Neuronal stem cell (in vitro differentiated cells): ENCODE measurements at places on chromosomes 7 and 10.

DNA sequence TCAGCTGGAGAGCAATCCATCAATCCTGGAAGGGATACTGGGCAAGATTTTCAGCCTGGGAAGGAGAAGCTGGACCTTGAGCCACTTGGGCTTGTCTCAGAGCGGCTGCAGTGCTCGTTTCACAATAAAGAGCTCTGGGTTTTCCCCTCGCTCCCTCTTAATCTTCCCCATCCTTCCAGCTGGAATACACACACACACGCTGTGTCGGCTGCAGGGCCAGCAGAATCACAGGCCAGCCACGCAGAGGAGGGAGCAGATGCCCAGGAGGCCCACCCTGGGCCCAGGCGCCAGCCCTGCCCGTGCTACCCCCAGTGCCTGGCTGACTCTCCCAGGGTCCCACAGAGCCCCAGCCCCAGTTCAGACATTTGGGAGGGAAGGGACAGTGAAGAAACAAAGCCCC, 255.1 kb downstream of the TNS3 start:
- H3K4me1 ChIP-seq, result peaks cover 28% of the 10 kb centered on the region
- H3K27me3 ChIP-seq, result no peaks in the 10 kb centered on the region
- no peak for DNase-seq

DNA sequence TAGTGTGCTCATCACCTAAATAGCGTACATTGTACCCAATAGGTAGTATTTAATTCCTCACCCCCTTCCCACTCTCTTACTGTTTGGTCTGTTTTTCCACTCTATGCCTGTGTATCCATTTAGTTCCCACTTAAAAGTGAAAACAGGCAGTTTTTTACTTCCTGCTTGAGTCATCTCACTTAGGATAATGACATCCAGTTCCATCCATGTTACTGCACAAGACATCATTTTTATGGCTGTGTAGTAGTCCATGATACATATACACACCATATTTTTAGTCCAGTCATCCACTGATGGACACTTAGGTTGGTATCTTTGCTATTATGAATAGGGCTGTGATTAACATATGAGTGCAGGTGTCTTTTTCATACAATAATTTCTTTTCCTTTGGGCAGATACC, 10.1 kb downstream of the STK17A start:
- H3K4me1 ChIP-seq, result peaks cover 3% of the 10 kb centered on the region
- no peak for DNase-seq
- H3K27ac ChIP-seq, result no peak overlapping the region
- no peaks in the 10 kb centered on the region for H3K27me3 ChIP-seq
- no peak overlapping the region for H3K4me3 ChIP-seq

DNA sequence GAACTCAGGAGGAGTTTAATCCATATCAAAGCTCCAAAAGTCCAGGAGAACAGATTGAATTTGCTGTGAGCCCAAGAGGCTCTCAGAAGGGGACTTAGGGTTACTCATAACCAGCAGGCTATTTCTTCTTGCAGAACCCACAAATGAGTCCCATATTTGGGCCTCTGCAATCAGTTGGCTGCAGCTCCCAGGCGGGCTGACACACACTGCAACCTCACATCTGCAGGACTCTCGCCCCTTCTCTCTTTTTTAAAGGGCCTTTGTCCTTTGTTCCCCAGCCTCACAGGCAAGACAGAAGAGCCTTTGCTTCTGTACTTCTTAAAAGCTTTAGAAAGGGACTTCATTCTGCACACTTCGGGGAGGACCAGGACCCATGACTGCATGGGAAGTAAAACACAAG, 26.7 kb downstream of the CREB3L2 start:
- H3K27ac ChIP-seq, result peak overlapping the region; percentile 69
- no peak overlapping the region for H3K4me3 ChIP-seq
- no peak for DNase-seq
- peaks cover 20% of the 10 kb centered on the region for H3K4me1 ChIP-seq
- no peaks in the 10 kb centered on the region for H3K36me3 ChIP-seq
- no peaks in the 10 kb centered on the region for H3K27me3 ChIP-seq

- no peaks in the 10 kb centered on the region for H3K36me3 ChIP-seq
- H3K4me3 ChIP-seq, result no peak overlapping the region
- no peak overlapping the region for H3K27ac ChIP-seq
- DNase-seq, result no peak
Observed at GRCh38 chr7:141691540-141691939, 10.4 kb downstream of the DENND11 start.

DNA sequence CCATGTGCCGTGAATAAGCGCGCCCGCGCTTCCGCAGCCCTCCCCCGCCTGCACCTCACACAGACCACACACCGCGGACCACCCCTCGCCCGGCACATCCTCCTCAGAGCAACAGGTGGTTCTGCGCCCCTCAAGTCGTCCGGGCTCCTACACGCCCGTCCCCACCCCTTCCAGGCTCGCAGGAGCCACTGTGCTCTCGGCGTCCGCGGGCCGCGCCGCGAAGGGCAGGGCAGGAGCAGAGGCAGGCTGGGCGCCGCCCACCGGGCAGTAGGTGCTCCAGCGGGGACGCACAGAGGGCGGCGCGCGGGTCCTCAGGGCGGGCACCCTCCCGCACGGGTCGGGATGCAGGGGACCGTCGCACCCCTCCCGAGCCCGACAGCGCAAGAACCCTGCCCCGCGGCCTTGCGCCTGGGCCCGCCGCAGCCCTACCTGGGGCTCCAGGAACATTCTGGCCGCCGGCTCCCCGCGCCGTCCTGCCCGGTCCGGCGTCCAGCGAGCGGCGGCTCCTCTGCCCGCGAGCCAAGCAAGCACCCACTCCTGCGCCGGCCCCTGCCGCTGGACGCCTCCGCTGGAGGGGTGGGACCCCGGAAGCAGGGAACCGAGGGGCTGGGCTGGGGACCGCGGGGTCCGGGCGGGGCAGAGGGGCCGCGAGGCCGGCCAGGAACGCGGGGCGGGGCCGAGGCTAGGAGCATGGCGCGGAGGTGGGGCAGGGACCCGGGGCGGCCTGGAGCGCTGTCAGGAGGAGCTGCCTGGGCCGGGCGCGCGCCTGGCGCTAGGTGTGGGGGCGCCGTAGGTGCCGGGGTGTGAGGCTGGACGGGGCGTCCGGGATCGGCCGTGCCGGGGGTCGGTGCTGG, 37.4 kb downstream of the RASGEF1A start:
- peak overlapping the region; percentile 80 for H3K4me3 ChIP-seq
- H3K36me3 ChIP-seq, result no peaks in the 10 kb centered on the region
- H3K4me1 ChIP-seq, result no peaks in the 10 kb centered on the region
- no peak overlapping the region for H3K27ac ChIP-seq

GRCh38 chr7:51340936-51341335, 24.3 kb upstream of the COBL start:
- H3K27ac ChIP-seq, result no peak overlapping the region
- H3K27me3 ChIP-seq, result no peaks in the 10 kb centered on the region
- no peak overlapping the region for H3K4me3 ChIP-seq
- H3K36me3 ChIP-seq, result no peaks in the 10 kb centered on the region
- DNase-seq, result no peak

GRCh38 chr7:1535100-1535458, 4.6 kb downstream of the MAFK start:
- H3K27ac ChIP-seq, result no peak overlapping the region
- H3K4me1 ChIP-seq, result peaks cover 45% of the 10 kb centered on the region
- no peaks in the 10 kb centered on the region for H3K27me3 ChIP-seq
- no peak overlapping the region for H3K4me3 ChIP-seq
- DNase-seq, result no peak

DNA sequence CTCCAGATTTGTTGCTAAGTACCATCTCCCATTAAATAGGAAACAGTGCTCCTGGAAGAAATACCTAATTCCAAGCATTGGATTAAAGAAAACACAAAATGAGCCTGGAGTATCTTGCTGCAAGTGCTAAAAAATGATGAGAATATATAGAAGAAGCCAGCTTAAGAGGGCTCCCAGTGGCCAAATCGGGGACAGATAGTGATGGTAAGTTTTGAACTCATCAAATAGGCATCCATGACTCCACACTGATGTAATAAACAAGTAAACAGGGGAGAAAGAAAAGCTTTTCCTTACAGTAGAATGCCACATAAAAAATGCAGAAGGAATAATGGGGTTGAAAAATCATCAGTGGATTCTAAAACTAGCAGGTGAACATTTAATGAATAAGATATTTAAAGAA, 72.4 kb downstream of the CTTNBP2 start:
- H3K4me3 ChIP-seq, result no peak overlapping the region
- no peak for DNase-seq
- H3K27me3 ChIP-seq, result no peaks in the 10 kb centered on the region
- H3K36me3 ChIP-seq, result peaks cover 2% of the 10 kb centered on the region
- H3K27ac ChIP-seq, result no peak overlapping the region

GRCh38 chr10:4382811-4383210, 443.2 kb upstream of the AKR1E2 start:
- H3K36me3 ChIP-seq, result no peaks in the 10 kb centered on the region
- H3K4me1 ChIP-seq, result peaks cover 1% of the 10 kb centered on the region
- no peaks in the 10 kb centered on the region for H3K27me3 ChIP-seq
- H3K27ac ChIP-seq, result no peak overlapping the region

DNA sequence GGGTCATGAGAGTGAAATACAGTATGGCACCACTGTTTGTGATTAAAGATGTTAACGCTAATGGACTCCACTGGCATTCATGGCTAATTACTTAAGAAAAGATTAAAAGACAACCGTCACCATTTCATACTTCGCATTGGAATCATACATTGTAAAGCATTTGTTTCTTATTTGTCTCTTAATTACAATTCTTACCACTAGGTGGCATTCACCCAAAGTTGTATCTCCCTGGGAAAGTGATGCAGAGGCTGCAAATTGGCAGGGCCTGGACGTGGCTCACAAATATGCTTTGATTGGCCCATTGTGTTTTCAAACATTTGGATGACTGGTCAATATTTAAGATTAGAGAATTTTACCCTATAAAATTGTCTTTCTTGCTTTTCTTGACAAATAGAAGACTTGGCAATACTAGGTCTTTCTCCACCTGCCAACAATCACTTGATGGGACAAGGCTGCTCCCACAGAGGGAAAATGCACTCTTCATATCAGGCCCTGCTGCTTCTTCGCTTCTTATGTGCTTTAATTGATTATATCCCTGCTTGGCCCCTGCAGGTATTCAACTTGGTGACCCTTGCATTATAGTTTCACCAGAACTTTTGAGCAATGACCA, 72.1 kb upstream of the STARD3NL start:
- H3K4me1 ChIP-seq, result no peaks in the 10 kb centered on the region
- no peak overlapping the region for H3K4me3 ChIP-seq
- no peak overlapping the region for H3K27ac ChIP-seq
- no peaks in the 10 kb centered on the region for H3K27me3 ChIP-seq

DNA sequence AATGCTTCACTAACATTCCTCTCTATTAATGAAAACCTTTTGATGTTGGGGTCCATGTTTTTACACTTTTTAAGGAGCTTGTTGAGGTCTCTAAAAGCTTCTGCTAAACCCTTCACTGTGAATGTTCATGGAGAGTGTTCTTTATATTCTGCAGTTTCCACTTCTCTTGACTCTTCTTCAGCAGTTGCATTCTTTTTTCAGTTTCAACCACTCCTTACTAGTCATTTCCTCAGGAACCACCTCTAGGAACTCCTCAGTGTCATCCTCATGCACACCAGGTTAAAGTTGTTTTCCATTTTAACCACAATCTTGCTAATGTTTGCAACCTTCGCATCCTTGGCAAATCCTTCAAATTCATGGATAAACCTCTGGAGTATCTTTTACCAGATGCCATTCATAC, 821.6 kb downstream of the ANKRD7 start:
- H3K4me1 ChIP-seq, result no peaks in the 10 kb centered on the region
- no peak overlapping the region for H3K27ac ChIP-seq
- no peaks in the 10 kb centered on the region for H3K27me3 ChIP-seq
- H3K36me3 ChIP-seq, result no peaks in the 10 kb centered on the region
- no peak overlapping the region for H3K4me3 ChIP-seq

- H3K36me3 ChIP-seq, result no peaks in the 10 kb centered on the region
- no peaks in the 10 kb centered on the region for H3K27me3 ChIP-seq
- no peak overlapping the region for H3K4me3 ChIP-seq
- peaks cover 2% of the 10 kb centered on the region for H3K4me1 ChIP-seq
Observed at GRCh38 chr10:130018265-130018664, 54.2 kb upstream of the EBF3 start.

DNA sequence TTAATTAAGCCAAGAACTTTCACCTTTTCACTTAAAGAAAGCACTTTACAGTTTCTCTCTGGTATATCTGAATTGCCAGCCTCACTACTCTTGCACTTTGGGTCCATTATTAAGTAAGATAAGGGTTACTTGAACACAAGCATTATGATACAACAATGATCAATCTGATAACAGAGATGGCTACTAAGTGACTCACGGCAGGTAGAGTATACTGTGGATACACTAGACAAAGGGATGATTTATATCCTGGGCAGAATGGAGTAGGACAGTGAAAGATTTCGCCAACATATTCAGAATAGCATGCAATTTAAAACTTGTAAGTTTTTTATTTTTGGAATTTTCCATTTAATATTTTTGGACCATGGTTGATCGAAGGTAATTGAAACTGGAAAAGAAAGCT, 34.3 kb upstream of the ITGB8 start:
- DNase-seq, result no peak
- no peak overlapping the region for H3K27ac ChIP-seq
- no peaks in the 10 kb centered on the region for H3K27me3 ChIP-seq
- H3K4me3 ChIP-seq, result no peak overlapping the region
- no peaks in the 10 kb centered on the region for H3K4me1 ChIP-seq
- H3K36me3 ChIP-seq, result no peaks in the 10 kb centered on the region

- H3K36me3 ChIP-seq, result no peaks in the 10 kb centered on the region
- H3K27ac ChIP-seq, result no peak overlapping the region
- H3K27me3 ChIP-seq, result no peaks in the 10 kb centered on the region
Observed at GRCh38 chr10:57320416-57320815, 947.3 kb downstream of the IPMK start.

GRCh38 chr10:129426606-129427005, 40.4 kb upstream of the MGMT start:
- no peaks in the 10 kb centered on the region for H3K27me3 ChIP-seq
- H3K27ac ChIP-seq, result no peak overlapping the region
- no peaks in the 10 kb centered on the region for H3K4me1 ChIP-seq
- no peak for DNase-seq
- H3K36me3 ChIP-seq, result no peaks in the 10 kb centered on the region
- no peak overlapping the region for H3K4me3 ChIP-seq

- H3K36me3 ChIP-seq, result no peaks in the 10 kb centered on the region
- H3K4me3 ChIP-seq, result no peak overlapping the region
- no peak overlapping the region for H3K27ac ChIP-seq
- H3K4me1 ChIP-seq, result no peaks in the 10 kb centered on the region
- DNase-seq, result no peak
Observed at GRCh38 chr7:69412331-69413146, 185.7 kb upstream of the AUTS2 start.

GRCh38 chr7:22872096-22872807, 49.6 kb upstream of the TOMM7 start:
- H3K27me3 ChIP-seq, result no peaks in the 10 kb centered on the region
- H3K27ac ChIP-seq, result no peak overlapping the region
- H3K4me1 ChIP-seq, result peaks cover 2% of the 10 kb centered on the region
- no peak for DNase-seq
- H3K36me3 ChIP-seq, result no peaks in the 10 kb centered on the region
